ENCODE measurements at places on chromosomes 1 and 21.
A peak's percentile ranks its signal among the peaks of the same experiment; 100 is the strongest.

DNA sequence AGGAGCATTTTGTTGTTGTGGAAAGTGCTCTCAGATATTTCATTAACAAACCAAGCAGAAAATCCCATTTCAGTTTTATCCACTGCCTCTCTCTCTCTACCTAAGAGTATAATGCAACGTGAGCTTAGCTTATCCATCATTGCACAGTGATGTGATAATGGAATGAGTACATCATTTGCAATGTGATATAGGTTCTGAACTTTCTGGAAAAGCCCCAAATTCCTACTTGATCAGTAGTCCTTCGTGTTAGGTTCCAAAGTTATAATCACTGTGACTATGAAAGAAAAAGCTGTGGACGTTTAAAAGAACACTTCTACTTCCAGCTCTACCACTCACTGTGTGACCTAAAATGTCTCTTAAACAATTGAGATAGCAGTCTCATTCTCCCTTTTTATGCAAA, 76.4 kb upstream of the PRMT6 start:
- no peak for DNase-seq

- no peak for DNase-seq
Observed at GRCh38 chr1:169015464-169015863, 91.0 kb upstream of the ATP1B1 start.

DNA sequence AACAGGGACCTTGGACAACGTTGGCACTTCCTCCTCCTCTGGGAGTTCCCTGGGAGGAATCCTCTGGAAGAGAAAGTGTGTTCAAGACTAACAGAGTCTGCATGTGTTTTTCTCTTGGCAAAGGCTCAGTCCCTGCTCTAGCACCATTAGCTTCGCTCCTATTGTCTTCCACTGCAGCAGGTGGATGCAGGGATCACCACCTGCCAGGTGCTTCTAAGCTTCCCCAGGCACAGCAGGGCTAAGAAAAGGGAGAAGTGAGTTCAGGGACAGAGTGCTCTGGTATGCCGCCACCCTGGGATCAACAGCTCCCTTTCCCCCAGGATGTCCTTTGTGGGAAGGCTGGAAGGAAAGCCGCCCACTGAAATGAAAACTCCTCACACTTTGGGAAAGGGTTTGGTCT, 43.9 kb upstream of the IL20 start:
- no peak for DNase-seq

DNA sequence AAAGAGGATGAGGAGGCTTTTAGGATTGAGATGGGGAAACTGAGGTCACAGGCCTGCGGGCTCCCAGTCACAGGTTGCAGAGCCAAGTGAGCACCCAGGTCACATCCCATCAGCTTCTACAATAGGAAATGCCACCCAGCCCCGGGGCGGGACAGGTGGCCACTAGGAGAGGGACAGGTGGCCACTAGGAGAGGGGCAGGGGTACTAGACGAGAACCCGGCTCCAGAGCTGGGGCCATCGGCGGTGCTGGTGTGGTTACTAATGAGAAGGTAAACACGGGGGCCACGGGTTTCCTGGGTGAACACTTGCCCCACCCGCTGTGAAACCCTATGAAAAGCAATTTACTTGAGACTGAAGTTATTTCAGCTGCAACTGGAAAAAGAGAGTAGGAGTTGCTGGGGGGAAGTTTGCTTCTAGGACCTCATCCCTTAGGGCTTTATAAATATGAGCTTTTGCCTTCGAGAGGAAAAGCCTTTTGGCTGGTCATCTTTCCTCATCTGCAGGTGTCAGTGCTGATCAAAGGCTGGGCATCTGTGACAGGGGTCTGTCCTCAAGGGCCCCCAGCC, 52.5 kb downstream of the MRPL37 start:
- no peak for DNase-seq

DNA sequence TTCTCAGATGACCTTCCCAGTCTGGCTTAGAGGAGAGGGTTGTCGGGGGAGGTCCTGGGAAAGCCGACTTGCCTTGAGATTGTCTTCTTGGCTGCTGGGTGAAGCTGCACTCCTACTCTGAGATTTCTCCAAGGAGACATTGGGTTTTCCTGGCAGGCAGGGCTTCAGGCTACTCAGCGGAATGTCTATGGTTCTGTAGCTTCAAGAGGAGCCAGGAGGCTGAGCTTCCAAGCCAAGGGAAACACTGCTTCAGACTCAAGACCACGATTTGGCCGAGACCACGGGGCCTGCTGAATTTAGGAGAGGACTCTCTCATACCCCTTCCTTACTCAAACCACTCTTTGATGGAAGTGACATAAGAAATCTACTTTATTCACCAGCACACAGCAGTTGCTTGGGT, 67.8 kb downstream of the NTMT2 start:
- DNase-seq: no peak

DNA sequence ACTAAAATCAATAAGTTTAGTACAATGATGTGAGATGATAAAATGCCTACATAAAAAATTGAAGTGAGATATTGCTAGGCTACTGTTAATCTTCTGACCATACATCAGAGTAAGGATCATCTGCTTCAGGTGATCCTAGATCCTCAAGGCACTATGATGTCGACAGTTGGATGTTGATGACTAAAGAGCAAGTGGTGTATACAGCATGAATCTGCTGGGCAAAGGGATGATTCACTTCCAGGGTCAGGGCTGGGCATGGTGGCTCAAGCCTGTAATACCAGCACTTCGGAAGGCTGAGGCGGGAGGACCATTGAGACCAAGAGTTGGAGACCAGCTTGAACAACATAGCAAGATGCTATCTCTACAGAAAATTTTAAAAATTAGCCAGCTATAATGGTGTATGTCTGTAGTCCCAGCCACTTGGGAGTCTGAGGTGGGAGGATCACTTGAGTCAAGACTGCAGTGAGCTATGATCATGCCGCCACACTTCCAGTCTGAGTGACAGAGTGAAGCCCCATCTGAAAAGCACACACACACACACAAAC, 24.6 kb downstream of the NUF2 start:
- DNase-seq: no peak

GRCh38 chr21:34531399-34531798, 19.4 kb upstream of the KCNE1 start:
- DNase-seq: no peak

DNA sequence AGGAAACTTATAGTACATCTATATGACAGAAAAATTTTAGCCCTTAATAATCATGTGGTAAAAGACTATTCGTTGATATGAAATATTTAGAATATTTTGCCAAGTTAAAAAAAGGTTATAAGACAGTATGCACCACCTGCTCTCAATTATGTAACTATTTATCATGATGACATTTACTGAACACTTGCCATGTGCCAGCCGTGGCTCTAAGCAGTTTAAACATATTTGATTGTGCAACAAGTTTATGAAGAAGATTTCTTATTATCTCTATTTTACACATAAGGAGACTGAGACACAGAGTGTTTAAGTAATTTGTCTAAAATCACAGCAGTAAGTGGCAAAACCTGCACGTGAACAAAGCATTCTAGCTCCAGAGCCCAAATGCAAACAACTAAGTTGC, 199.3 kb upstream of the JUN start:
- DNase-seq: no peak

GRCh38 chr1:92901699-92902405, 59.4 kb downstream of the DIPK1A start:
- no peak for DNase-seq

- no peak for DNase-seq
Observed at GRCh38 chr1:10943991-10944730, 68.3 kb upstream of the TARDBP start.

GRCh38 chr1:247415423-247416361, at the start of gene NLRP3:
Gene NLRP3, plus strand, starts transcription at chr1:247416173. Its CDS starts 2,628 bp downstream, at chr1:247418801.
- no peak for DNase-seq

DNA sequence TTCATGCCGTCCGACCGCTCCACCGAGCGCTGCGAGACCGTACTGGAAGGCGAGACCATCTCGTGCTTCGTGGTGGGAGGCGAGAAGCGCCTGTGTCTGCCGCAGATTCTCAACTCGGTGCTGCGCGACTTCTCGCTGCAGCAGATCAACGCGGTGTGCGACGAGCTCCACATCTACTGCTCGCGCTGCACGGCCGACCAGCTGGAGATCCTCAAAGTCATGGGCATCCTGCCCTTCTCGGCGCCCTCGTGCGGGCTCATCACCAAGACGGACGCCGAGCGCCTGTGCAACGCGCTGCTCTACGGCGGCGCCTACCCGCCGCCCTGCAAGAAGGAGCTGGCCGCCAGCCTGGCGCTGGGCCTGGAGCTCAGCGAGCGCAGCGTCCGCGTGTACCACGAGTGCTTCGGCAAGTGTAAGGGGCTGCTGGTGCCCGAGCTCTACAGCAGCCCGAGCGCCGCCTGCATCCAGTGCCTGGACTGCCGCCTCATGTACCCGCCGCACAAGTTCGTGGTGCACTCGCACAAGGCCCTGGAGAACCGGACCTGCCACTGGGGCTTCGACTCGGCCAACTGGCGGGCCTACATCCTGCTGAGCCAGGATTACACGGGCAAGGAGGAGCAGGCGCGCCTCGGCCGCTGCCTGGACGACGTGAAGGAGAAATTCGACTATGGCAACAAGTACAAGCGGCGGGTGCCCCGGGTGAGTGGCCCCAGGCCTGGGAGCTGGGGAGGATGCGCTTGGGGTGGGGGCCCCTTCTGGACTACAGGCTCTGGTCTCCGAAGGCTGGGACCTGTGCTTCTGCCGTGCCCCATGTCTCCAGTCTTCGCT, 1.1 kb downstream of the SKI start:
- DNase-seq: peak; percentile 50

GRCh38 chr1:243440406-243440805, 184.6 kb downstream of the SDCCAG8 start:
- DNase-seq: no peak

DNA sequence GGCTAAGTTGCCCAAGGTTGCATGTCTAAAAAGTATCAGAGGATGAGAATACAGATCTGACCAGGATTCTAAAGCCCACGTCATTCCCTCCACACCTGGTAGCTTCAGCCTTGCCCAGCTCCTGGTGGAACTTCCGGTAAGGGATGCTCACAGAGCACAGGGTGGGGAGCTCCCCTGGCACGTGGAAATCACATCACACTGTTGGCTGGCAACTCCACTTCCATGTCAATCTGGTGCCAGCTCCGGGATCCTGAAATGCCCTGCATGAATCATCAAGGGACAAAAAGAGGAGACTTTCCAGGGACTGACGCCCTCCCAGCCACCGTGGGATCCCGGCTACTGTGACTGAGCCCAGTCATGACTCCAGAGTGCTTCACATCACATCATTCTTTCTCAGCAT, 12.4 kb upstream of the BCAR3 start:
- no peak for DNase-seq

DNA sequence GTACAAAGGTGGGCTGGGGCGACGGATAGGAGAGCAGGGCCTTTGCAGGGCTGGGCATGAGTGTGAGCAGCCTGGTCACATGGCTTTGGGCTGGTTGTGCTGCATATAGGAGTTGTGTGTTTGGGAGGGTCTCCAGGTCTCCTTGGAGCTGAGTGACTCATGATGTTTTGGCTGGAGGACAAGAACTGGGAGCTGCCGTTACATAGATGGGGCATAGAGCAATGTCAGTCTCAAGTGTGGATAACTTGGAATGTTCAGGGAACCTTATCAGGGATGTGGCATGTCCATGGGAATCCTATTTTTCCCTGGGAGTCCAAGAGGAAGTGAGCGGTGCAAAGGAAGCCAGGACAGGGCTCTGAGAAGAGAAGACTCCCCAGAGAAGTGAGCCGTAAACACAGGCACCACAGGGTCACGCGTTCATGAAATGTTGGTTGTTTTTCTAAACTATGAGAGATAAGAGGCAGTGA, 136.4 kb upstream of the KCNE2 start:
- no peak for DNase-seq

DNA sequence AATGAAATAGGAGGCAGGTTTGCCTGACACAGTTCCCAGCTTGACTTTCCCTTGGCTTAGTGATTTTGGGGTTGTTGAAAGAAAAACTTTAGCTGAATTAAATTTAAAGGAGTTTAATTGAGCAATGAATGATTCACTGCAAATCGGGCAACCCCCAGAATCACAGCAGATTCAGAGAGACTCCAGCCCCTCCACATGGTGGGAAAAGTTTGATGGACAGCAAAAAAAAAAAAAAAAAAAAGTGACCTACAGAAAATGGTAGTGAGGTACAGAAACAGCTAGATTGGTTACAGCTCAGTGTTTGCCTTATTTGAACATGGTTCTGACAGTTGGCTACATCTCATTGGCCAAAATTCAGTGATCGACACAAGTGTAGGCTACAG, 12.6 kb upstream of the IFNAR2 start:
- no peak for DNase-seq

DNA sequence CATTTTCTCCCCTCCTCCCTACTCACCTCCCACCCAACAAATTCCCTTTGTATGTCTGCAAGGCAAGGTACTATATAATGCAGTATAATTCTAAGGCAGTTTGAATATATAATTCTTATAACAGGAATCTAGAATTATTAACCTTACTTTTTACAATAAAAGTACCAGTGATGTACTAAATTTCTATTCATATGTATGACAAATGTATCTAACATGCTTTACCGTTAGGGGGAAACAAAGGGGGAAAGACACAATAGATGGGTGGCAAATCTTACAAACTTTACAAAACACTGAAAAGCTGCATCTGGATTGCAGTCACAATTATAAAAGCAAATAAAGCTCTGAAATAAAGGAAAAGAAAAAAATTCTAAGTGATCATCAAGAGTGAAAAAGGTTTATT, 2.3 kb downstream of the PIK3R3 start:
- DNase-seq: no peak

DNA sequence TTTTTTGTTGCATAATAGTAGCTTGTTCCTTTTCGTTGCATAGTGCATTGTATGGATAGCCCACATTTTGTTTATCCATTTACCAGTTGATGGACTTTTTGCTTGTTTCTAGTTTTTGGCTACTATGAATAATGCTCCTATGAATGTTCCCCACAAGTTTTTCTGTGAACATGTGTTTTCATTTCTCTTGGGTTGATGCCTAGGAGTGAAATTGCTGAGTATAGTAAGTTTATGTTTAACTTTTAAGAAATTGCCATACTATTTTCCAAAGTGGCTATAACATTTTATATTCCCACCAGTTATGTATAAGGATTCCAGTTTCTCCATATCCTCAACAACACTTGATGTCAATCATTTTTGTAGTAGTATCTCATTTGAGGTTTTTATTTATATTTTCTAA, 84.8 kb upstream of the CACYBP start:
- no peak for DNase-seq

DNA sequence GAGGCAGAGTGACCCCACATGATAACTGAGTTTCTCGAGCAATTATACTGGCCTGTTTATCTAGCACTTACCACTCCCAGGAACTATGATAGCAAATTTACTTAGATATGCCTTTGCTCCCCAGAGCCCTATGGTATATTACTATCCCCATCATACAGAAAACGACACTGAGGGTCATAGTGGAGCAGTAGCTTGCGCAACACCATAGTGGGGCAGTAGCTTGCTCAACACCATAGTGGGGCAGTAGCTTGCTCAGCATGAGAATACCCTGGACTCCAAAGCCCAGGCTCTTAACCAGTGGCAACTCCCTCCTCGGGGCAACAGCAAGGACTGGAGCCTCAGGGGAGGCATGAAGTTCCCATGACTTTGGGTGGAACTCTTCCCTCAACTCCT, 211.9 kb downstream of the NPHP4 start:
- no peak for DNase-seq

GRCh38 chr1:64575881-64576676, 106.2 kb downstream of the CACHD1 start:
- DNase-seq: no peak

GRCh38 chr1:180135535-180135934, 19.1 kb upstream of the QSOX1 start:
- no peak for DNase-seq

Data from WTC11 (cell line).